ENCODE measurements at places on chromosomes 13 and 19.

DNA sequence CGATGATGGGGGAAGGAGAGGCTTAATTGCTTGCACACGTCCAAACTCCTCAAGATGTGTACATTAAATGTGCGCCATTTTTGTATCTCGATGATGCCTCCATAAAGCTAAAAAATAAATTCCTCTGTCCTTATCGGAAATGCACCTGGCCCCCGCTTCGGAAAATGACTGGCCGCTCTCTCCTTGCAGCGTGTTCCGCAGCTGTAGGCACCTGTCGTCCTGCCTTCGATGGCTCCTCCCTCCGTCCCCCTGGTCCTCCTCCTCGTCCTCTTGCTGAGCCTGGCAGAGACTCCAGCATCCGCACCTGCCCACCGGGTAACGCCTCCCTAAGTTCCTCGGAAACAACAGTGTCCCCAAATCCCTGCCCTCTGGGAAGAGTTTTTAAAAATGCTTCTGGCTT is 1.1 kb downstream of the GALP start:
- no peak for DNase-seq

DNA sequence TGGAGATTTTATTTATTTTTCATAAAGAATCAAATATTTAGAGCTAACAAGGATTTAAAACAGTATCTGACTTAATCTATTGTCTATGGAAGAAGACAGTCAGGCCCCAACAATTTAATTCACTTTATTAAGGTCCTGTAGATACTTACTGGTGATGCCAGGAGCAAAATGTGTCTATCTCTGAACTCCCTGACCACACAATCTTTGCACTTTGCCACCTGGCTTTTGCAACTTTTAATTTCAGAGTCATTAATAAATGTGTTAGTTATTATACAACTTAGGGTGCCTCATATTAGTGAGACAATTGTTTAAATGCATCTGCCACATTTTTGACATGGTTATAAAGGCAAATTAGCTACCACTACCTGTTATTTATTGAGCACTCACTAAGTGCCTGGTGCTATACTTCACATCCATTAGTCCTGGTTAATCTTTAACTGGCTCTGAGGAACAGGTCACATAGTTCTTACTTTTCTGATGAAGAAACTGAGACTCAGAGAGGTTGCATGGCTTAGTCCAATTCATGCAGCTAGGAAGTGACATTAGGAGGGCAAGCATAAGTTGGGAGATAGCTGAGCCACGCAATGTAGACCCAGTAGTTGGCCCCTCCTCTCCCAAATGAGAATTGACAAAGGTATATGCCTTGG is 297.9 kb downstream of the DCT start:
- no peak for DNase-seq

DNA sequence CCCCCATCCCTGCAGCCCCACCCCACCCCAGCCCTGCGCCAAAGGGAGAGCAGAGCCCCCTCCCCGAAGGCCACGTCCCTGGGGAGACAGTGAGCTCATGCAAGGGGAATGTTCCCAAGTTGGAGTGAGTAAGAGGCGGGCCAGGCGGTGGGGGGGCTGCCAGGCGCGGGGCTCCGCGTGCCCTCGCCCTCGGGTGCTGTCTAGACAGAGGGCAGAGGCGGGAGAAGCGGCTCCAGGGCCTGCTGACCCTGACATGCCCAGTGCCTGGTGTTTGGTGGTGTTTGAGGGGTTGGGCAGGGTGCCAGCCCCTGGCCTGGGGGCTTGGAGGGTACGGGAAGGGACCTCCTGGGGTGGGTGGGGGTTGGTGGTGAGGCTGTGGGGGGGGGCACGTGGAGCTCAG is 1.0 kb downstream of the FSTL3 start:
- DNase-seq = no peak

DNA sequence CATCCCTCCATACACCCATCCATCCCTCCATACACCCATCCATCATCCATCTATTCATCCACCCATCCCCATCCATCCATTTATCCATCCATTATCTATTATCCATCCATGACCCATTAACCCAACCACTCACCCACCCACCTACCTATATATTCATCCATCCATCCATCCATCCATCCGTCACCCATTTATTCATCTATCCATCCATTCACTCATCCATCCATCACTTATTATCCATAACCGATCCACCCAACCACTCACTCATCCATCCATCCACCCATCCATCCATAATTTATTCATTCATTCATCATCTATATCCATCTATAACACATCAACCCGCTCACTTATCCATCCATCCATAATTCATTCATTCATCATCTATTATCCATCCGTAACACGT is 28.7 kb upstream of the PTPRS start:
- DNase-seq = no peak

GRCh38 chr13:42355491-42356183 is 83.7 kb downstream of the AKAP11 start:
- DNase-seq = no peak

GRCh38 chr19:50803633-50804419 is 13.6 kb downstream of the ACP4 start:
- peak; percentile 46 for DNase-seq

GRCh38 chr13:90618133-90618532 is 729.4 kb upstream of the MIR17HG start:
- DNase-seq = no peak

- no peak for DNase-seq
Observed at GRCh38 chr13:79660361-79660760, 179.4 kb downstream of the NDFIP2 start.

- no peak for DNase-seq
Observed at GRCh38 chr19:10431254-10431942, 11.1 kb downstream of the PDE4A start.

DNA sequence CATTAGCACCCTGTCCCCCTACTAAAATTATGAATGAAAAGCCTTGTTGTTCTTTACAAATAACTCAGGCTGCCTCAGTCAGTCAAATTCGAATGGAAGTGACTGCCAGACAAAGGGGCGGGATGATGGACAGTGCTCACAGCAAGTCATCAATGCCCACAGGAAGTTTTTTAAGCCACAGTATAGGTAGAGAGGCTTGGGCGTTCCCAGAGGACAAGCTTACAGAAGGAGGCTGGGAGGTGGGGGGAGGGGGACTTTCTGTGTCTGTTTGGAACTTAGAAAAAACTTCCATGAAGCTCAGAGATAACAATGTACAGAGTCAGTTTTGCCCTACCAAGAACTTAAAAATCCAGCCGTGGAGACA is 18.5 kb upstream of the SPRY2 start:
- no peak for DNase-seq

- peak; percentile 30 for DNase-seq
Observed at GRCh38 chr19:7506385-7507328, 9.2 kb upstream of the ZNF358 start.

DNA sequence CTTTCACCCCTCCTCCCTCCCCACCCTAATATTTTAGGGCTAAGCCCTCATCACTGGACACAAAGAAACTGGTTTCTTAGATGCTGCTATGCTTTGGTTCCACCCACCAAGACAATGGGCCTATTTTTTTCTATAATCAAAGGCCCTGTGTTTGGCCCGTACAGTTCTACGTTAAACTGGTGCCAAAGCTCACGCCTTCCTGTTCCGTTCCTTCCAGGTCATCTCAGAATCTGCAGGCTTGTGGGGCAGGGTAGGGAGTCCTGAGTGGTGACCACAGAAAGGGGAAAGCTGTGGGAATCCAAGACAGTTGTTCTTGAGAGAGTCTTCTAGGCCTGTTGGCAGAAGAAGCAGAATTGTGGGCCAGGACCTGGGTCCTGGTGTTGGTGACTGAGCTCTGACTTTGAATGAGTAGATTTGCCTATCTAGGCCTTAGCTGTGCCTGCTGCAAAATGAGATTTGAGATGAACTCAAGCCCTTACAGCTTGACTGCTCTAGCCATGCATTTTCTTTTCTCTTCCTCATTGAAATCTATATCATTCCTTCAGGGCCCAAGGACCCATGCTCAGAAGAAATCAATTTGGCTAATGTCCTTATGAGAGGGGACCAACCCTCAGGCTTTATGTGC is 19.1 kb upstream of the CXCL17 start:
- DNase-seq = no peak

DNA sequence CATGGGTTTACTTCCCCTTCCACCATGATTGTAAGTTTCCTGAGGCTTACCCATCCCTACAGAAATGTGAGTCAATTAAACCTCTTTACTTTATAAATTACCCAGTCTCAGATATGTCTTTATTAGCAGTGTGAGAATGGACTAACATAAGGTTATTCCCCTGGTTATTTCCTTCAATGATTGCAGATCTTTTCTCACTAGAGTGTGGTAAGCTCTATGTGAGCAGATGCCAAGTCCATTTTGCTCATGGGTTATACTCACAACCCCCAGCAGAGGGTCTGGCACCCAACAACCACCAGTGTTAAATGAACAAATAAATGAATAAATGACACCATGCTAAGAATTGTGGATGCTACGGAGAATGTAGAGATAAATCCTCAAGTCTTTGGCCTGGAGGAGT is 472.8 kb downstream of the LIG4 start:
- no peak for DNase-seq

DNA sequence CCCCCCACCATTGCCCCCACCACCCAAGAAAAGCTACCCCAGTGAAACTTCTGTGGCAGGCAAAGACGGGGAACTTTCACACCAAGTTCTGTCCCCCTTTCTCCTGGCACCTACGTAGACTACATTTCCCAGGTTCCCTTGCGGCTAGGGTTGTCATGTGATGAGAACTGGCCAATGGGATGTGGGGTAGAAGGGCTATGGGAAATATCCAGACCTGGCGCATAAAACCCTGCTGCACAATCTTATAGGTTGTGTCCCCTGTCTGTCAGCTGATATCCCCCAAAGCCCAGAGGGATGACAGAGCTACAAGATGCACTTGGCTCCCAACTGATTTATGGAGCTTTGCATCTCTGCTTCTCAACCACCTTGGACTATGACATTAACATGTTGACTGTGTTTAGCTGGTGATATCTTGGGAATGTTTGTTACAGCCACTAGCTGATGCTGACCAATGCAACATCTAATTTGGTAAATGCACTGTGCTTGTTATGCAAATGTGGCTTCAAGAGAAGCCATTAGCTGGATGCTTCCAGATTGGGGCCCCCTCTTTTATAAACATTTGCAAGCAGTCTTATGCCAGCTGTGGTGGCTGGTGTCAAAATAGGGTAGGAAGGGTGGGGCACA is 6.1 kb downstream of the SH2D3A start:
- peak; percentile 33 for DNase-seq

DNA sequence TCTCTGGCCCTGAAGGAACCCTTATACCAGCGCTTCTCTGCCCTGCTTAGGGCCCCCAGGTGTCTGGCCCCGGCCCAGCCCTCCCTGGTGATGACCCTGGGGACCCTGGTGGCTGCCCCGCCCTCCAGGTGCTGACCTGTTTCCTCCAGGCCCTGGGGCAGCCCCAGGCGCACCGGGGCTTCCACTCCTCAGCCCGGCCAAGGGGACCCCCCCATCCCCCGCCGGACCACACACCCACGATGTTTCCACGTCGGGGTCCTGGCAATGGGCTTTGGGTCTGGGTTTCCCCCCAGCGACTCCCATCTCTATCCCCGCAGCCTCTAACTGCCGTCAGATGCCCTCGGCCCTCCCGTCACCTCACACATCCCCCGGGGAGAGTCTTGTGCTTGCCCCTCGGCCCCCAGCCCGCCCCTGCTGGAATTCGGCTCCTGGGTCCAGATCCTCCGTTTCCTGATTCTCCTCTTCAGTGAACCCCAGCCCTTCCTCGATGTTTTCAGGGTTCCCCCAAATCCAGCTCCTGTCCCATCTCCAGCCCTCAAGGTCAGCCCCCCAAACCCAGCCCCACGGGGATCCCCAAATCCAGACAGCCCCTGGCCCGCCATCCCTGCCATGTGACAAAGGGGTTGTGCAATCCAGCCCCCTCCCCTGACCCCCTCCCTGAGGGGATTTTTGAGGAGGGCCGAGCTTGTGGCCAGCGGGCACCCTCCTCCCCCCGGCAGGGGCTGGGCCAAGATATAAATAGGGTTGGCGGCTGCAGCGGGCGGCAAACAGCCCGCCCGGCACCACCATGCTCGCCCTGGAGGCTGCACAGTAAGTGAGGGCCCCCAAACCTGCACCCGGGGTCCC is at the start of gene SPIB:
Gene SPIB, plus strand, starts transcription at position 763 of the 846 bp plus-strand sequence. Its CDS starts 25 bp downstream, at position 788.
- no peak for DNase-seq

GRCh38 chr13:25927932-25928331 is 123.9 kb downstream of the SHISA2 start:
- no peak for DNase-seq

GRCh38 chr19:8336072-8336569 is 6.9 kb downstream of the KANK3 start:
- no peak for DNase-seq

GRCh38 chr19:42442833-42443232 is at the start of gene CXCL17:
TSS of gene CXCL17 (minus strand) at chr19:42442946. CDS start at chr19:42442832, 114 bp downstream.
- DNase-seq = no peak

DNA sequence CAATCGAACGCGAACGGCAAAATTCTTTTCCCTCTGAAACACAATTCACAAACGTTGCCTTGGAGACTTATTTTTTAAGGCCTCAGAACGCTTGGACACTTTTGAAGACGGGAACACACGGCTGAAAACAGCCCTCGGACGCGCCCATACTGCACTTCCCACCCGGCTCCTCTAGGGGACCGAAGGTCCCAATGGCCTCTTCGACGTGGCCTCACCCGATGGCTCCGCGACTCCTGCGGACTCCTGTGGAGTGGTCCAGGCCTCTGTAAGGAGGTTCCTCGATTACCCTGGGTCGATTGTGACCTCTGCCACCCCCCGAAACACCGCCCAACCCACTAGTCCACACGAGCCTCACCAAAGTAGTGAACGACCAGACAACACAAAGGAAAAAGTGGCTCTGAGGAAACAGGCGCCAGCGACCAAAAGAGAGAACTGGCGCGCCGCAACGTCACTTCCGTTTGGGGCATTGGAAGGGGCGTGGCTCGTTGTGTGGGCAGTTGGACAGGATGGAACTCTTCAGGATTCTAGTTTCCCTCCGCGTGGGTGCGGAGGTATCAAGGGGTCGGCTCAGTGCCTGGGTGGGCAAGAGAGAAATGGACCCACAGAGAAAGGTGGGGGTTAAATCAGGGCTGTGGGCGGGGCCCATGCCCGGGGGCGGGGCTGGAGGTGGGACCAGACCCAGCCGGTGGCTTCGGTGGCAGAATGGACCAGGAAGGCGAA is at the start of gene ZNF560:
Gene ZNF560, minus strand, starts transcription at position 434 of the 720 bp plus-strand sequence. CDS start 23,303 bp downstream, outside the sequence.
- DNase-seq = peak; percentile 77

GRCh38 chr19:55145232-55145631 is 3.8 kb downstream of the TNNT1 start:
- no peak for DNase-seq

- DNase-seq = no peak
Observed at GRCh38 chr19:16024266-16025107, 51.8 kb upstream of the TPM4 start.

DNA sequence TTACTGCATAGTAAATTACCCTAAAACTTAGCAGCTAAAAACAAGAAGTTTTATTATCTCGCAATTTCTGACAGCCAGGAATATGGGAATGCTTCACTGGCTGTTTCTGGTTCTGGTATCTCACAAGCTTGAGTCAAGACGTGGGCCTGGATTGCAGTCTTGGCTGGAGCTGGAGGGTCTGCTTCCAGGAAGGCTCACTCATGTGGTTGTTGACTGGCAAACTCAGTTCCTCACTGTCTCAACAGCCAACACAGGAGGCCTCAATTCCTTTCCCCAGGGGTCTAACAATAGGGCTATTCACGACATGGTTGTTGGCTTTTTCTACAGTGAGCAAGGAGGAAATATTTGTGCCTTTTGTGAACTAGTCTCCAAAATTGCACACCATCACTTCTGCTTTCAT is 146.3 kb downstream of the GPC5 start:
- DNase-seq = no peak
